ENCODE measurements at places on chromosomes 4 and X.

GRCh38 chr4:149951152-149951900 is 126.9 kb upstream of the DCLK2 start:
- DNase-seq = no peak

DNA sequence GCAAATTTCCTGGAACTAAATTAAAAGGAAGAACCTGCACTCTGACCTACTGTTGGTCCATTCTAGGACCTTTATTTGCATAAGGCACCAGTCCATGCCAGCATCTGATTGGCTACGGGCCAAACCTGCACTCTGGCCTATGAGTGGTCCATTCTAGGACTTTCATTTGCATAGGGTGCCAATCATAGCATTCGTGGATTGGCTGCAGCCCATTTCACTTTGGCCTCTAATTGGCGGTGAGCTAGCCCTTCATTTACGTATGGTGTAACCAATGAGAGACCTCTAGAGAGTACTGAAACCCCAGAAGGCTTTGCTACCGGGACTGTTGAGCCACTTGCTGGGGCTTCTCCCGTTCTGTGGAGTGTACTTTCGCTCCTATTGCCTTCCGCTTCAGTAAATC is 6.1 kb upstream of the RNF175 start:
- DNase-seq = no peak

DNA sequence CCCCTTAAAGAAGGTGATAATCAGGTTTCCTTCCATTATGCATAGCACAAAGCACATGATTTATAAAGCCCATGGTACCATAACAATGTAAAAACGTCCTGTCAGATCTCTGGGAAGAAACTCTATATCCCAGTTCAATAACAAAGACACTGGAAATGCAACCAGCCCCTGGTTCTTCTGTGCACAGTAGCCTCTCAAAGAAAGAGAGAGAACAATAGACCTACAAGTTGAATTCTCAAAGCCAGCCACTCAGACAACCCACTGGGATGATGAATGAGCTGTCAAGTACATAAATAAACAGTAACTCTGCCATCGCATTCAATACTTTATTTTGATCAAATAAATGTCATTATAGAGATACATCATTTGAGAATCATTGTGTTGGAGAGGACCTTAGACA is 400.1 kb upstream of the CPEB2 start:
- no peak for DNase-seq

GRCh38 chr4:74206088-74206825 is 48.3 kb downstream of the MTHFD2L start:
- DNase-seq = no peak

- no peak for DNase-seq
These were observed 48.7 kb upstream of the TNIP3 start for GRCh38 chr4:121212806-121213205.

- DNase-seq = no peak
These were observed 9.2 kb upstream of the UBE2D3 start for GRCh38 chr4:102836596-102836995.

GRCh38 chr4:156619154-156619934 is 352.3 kb downstream of the PDGFC start:
- no peak for DNase-seq

DNA sequence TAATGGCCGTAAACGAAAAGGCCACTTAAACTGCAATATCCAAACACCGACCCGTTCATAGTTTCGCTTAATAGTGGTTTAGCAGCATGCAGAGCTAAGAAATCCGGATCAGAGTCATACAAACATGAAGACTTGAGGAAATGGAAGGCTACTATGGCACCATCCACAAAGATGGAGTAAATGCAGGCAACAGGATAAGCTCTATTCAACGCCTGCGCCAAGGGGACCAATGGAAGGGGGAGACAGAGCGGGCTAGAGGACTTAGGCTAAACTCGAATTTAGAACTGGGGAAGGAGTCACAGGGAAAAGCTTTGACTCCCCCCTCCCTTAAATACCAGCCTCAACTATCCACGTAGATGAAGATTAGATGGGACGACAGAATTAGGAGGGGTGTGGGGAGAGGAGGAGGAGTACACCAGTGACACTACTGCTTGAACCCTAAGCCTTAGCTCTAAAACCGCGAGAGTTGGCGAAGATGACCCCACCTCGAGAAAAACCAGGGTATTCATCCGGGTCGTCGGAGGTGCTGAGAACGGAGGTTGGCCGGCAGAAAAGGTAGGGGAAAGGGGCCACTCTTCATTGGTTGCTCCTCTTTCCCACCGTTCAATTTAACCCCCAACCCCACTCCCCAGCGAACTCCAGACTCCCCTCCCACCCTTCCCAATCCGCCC is 3.5 kb downstream of the HUWE1 start:
- no peak for DNase-seq

GRCh38 chrX:108304210-108304609 is 134.0 kb downstream of the COL4A6 start:
- no peak for DNase-seq

DNA sequence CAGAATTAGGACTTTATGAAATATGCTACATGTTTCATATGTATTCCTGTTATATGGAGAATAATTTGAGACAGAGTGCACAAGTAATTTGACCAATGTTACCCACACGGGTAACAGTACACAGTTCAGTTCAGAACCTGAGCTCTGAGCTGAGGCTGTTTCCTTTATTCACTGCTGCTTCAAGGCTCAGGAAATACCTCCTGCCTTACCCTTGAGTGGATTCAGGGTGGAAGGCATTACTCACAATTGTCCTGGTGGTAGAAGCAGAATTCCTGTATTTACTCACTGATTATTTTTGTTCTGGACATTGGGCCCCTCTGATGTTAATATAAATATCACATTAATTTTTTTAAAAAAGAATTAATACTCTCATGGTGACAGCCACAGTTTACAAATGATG is 73.5 kb upstream of the CAMK2D start:
- no peak for DNase-seq

- no peak for DNase-seq
These were observed 1.9 kb downstream of the ARHGAP10 start for GRCh38 chr4:147733716-147734344.

GRCh38 chrX:101206471-101206870 is 13.1 kb upstream of the DRP2 start:
- no peak for DNase-seq

DNA sequence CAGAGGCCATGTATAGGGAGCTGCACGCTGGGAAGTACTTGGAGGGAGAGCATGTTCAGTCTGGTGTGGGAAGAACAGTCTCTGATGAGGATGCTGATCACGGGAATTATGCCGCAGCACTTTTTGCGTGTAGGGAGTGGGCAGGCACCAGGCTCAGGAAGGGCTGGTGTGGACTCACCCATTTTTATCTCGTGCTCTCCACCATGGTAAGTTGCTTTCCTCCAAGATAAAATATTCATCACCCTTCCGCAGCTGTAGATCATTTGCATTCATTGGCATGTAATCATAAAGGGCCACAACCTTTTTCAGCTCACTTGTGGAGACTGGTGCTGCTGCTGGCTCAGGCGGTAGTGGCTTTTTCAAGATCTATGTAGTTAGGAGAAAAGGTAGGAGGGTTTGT is 11.8 kb upstream of the TIMM8A start:
- no peak for DNase-seq
